ENCODE measurements at places on chromosomes 7 and 10.

- DNase-seq = no peak
These were observed 46.9 kb upstream of the SFMBT2 start for GRCh38 chr10:7457478-7458316.

DNA sequence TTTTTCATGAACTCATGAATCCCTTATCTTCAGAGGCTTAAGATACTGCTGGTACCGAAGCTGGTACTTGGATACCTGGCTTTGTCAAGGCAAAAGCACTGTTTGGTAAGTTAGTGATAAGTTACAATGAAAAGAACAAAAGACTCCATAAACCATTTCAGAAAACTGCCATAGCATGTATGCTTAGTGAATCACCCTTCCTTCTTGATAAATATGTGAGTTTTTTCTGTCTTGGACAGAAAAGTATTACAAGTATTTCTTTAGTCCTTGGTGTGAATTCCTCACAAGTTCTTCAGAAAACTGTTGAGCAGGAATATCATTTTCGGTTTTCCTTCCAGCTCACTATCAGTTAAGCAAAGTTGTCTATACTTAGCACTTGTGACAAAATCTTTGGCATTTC lies 25.6 kb downstream of the PUS7 start:
- DNase-seq = peak; percentile 73

DNA sequence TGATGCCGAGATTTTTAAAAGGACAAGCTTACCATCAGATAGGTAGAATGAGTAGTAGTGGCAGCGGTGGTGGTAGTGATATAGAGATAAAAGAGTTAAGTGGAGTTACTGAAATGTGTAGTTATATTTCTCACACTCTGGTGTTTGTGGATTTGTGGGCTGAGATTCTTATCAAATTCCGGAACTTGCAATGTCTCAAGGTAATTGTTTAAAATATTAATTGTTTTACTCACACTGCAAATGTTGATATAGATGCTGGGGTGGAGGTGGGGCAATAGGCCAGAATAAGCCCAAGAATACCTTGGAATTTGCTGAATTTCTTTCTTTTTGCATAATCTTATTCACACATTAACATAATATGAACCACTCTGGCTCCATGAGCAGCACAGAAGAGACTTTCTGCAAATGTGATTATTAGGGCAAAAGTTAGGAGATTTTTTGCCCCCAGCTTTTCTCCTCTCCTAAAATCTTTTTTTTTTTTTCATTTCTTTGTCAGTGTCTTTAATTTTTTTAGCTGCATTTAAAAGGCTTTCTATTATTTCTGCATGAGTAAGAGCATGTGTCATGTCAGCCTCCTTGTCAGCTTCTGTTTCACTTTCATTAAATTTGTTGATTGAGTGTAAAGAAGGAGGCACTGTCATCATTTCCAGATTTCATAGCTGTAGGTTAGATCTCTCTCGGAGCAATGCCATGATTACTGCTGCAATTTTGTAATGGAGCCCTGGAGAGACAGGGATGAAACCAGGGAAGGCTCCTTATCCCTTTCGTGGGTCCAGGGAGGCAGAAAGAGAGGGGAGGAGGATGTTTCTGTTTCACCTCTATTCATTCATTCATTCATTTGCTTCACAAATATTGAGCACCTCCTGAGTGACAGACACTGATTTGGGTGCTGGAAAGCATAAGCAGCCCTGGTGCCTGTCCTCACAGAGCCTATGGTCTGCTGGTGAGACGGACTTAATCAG lies 13.1 kb upstream of the SGMS1 start:
- DNase-seq = peak; percentile 23

DNA sequence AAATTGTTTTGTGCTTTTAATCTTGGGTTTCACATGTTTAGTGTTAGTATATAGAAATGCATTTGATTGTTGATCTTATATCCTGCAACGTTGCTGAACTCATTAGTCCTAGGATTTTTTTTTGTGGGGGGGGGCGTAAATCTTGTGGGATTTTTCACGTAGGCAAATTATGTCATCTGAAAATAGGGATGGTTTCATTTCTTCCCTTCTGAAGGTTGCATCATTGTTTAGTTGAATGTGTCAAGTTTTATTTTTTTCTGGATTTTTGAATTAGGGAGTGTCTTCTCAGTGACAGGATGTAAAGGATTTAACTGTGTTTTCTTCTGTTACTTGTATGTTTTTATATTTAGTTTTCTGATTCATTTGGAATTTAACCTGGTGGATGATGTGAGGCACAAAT lies 26.7 kb downstream of the MKLN1 start:
- peak; percentile 40 for DNase-seq

GRCh38 chr7:33874943-33875342 lies 30.4 kb upstream of the BMPER start:
- peak; percentile 98 for DNase-seq

DNA sequence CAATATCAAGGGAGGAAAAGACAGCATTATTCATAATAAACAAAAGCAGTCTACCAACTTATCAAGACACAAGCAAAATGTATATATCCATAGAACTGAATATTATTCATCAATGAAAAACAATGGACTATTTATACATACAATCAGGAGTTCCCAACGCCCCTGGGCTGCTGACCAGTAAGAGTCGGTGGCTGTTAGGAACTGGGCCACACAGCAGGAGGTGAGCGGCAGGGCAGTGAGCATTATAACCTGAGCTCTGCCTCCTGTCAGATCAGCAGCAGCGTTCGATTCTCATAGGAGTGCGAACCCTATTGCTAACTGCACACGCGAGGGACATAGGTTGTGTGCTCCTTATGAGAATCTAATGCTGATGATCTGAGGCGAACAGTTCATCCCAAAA lies 71.7 kb upstream of the GPR22 start:
- DNase-seq = no peak

DNA sequence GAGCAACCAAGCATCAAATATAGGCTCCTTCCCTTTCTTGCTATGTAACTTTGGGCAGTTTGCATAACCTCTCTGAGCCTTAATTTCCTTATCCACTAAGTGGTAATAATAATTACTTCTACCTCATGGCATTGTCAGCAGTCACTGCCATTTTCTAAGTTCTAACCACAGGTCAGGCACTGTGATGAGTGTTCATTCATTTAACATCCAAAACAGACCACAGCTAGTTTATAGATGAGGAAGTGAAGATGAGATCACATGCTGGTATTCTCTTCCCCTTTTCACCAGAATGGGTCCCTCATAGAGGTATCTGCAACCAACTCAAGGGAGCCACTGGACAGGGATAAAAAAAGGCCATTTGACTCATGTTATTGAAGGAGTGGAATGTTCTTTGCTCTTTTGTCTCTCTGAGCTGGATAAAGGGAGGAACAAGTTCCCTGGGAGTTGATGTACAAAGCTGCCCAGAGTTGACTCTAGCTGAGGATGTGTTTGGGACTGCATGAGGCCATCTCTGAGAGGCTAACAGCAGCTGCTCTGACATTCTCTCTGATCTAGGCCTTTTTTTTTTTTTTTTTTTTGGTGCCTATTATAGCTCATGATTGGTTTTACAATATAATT lies 65.0 kb downstream of the DNAJC12 start:
- DNase-seq = peak; percentile 77

- no peak for DNase-seq
These were observed 86.3 kb downstream of the MRPL32 start for GRCh38 chr7:43018446-43018845.

DNA sequence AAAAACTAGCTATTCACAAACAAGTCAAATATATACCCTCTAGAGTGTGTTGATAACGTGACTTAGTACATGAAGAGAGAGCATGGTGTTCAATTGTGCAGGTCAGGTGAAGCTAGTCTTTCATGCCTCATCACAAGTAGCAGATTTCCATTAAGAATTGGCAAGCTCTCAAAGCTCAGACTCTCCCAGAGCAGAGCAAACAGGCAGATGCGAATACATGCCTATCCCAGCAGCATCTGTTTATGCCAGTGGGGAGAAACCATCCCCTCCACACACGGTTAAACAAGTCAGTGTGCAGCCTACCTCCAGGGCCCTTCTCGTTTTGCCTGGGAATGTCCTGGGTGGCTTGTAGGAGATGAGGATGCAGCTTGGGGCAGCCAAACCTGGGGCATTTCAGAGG lies 532.5 kb upstream of the C7orf33 start:
- no peak for DNase-seq

- DNase-seq = no peak
These were observed at the start of gene CLEC2L for GRCh38 chr7:139523199-139523941. CLEC2L (plus strand) TSS chr7:139523685; CDS start chr7:139523928, 243 bp downstream.

DNA sequence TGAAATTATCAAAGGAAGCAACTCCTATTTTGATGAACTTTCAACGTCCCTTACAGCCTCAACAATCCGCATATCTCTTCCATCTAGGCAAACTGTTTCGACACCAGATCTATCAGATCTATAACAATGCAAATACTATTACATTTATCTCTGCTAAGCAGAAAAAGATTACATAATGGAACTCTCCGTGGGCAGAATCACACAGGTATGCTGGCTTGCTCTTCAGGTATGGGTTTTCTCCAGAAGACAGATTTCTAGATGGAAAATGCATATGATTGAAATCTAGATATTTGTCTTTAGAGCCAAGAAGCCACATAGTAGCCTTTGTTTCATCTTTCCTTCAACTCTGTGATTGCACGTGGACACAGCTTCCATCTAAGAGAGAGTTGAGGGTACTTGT lies 38.6 kb downstream of the ADAM12 start:
- no peak for DNase-seq

GRCh38 chr7:26413007-26413691 lies 121.5 kb downstream of the SNX10 start:
- no peak for DNase-seq

- no peak for DNase-seq
These were observed 5.7 kb downstream of the PON1 start for GRCh38 chr7:95318501-95319100.

DNA sequence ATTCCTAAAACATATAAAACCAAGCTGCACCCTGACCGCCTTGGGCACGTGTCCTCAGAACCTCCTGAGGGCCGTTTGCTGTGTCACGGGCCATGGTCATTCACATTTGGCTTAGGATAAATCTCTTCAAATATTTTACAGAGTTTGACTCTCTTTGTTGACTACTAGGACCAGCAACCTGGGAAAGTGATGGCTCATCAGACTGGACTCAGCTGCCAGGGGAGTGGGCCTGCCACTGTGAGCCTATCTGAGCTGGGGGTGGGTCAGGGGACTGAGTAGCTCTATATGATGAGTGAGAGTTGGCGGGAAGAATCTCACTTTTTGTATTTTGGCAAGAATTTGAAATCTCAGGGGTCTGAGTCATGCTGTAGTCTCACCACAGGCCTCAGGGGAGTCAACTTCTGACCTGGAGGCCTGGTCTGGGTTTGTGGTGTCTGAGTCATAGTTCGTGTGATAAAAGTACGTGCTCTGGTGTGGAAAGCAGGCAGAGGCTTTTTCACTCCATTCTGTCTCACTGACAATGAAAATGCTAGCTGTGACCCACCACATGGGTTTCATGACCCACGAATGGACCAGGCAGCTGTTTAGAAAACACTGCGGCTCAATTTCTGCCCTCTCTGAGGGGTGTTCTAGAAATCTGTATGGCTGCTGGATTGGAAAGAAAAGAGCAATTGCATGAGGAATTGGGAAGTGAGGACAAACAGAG lies 4.2 kb upstream of the UPP1 start:
- peak; percentile 99 for DNase-seq

DNA sequence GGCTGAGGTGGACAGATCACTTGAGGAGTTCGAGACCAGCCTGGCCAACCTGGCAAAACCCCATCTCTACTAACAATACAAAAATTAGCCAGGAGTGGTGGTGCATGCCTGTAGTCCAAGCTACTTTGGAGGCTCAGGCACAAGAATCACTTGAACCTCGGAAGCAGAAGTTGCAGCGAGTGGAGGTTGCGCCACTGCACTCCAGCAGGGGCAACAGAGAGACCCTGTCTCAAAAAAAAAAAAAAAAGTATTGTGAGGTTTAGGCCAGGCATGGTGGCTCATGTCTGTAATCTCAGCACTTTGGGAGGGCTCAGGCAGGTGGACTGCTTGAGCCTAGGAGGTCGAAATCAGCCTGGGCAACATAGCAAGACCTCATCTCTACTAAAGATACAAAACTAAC lies 16.0 kb downstream of the TET1 start:
- no peak for DNase-seq

DNA sequence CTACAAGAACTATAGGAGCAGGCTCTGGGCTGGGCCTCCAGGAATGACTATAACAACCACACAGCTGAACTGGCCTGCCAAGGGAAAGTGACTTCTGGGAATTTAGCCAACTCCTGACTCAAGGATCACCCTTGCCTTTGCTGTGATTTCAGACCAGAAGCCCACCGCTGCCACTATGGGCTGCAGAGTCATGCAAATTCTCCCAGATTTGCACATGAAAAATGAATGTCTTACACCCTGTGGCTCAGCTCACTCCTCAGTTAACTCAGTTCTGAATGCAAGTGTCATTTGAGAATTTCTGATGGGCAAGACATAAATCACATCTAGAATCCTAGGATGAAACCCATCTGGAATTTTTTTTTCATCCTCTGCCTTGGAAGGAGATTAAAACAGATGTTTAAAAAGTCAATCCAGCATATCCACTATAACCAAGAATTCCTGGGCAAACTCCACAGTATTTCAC lies 186.5 kb upstream of the BET1 start:
- DNase-seq = peak; percentile 97

DNA sequence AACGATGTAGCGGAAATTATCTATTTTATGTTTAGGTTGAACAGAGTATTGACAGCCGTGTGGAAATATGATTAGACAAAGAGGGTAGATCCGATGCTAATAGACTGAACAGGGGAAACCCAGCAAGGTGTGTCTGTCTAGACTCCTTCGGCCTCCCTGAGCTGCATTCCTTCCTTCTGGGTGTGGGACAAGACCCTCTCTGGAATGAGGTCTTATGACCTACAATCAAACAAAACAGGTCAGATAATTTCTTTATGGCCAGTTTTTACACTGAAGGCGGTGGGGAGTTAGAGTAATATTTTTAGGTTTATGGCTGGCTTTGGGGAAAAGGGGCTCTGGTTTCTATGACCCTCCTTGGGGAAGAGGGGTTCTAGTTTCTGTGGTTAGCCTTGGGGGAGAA lies 41.2 kb downstream of the WIPF3 start:
- no peak for DNase-seq

GRCh38 chr7:115435178-115435577 lies 513.3 kb downstream of the MDFIC start:
- DNase-seq = no peak

DNA sequence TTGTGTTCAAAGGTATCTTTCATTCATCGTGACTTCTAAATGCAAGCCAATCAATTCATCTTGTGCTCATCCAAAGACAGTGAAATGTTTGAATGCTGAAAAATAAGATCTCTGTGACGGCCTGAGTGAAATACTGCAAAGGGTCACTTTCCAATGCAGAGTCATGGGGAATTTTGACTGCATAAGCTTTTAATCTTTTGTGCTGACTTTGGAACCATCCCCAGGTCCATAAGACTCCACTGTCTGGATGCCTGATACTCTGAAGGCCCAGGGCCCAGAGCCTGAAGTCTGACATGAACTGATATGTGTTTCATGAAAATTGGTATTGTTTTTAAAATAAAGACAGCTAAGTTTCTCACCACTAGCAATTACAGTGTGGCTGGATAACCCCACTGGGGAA lies 39.0 kb downstream of the PPP1R3C start:
- DNase-seq = no peak

- DNase-seq = no peak
These were observed 7.9 kb upstream of the NOM1 start for GRCh38 chr7:156941393-156942182.

GRCh38 chr10:1026578-1026977 lies 919 bp upstream of the IDI2 start:
- no peak for DNase-seq

Data from fibroblast of skin of back (primary cell).